ENCODE measurements at places on chromosomes 16 and 17.

DNA sequence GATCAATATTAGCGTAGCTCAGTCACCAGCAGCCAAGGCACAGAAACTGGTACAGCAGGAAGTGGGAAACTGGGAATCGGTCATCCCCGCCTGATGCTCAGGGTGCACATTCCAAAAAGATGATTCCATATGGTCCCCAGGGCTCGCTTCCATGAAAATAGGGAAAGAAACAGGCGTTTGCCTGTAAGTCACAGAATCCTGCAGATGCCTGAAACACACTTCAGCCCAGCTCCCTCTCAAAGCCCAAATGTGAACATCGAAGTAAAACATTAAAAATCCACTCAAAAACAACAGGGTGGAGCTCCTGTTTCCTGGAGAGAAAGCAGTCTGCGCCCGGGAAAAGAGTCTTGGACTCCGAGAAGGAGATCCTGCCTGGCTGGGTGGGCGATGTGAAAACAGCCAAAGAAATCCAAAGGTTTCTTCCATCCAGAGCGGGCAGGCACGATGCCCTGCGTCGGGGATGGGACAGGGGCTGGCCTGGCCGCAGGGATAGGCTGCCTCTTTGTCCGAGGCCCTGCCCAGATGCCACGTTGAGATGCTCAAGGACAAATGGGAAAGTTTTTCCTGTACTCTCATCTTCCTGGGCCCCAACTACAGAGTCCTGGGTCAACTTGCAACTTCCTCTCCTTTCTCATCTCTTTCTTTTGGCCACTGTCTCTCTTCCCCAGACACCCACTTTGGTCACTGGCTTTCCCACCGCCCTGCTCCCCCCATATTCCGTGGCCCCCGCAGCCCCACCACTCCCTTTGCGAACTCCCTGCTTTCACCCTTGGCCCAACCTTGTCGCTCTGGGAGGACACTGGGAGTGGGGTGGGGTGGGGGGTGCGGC is 743 bp downstream of the WIPI1 start:
- DNase-seq: no peak

- DNase-seq: peak; percentile 86
Observed at GRCh38 chr16:85479972-85480726, 133.0 kb upstream of the GSE1 start.

- DNase-seq: no peak
Observed at GRCh38 chr16:65116216-65116615, 5.6 kb downstream of the CDH11 start.

GRCh38 chr16:27365142-27366089 is 36.6 kb upstream of the IL21R start:
- no peak for DNase-seq

DNA sequence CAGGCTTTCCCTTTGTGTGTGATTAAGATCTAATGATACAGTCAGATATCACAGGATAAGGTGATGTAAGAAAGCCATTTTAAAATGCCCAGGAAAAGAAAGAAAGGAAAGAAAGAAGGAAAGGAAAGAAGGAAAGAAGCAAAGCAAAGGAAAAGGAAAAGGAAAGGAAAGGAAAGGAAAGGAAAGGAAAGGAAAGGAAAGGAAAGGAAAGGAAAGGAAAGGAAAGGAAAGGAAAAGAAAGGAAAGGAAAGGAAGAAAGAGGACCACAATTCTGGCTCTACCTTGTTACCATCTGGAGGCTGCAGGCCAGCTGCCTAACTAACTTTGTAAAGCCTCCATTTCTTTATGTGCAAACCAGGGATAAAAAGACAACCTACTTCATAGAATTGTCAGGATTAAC is 131.6 kb downstream of the DYNLRB2 start:
- DNase-seq: no peak

DNA sequence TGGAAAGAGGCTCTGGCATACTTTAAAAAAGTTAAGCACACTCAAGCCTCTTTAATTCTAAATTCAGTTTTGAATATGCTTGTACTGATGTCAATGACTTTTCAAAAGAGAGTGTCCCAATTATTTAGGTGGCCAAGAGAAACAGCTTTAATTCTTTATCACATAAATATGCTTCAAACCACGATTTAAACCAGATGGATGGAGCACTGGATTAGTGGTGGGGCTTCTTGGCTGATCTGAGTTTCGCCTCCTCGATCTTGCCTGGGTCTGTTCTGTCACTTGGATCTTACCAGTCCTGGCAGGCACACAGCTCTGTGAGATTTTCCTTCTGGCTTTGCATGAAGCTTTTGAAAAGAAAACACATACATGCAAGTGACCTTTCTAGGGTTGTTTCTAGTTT is 467.8 kb downstream of the MAF start:
- DNase-seq: no peak

- DNase-seq: no peak
Observed at GRCh38 chr16:7651803-7652570, 319.3 kb downstream of the RBFOX1 start.

- no peak for DNase-seq
Observed at GRCh38 chr17:71963351-71963750, 157.5 kb upstream of the SOX9 start.

GRCh38 chr17:30243002-30243401 is 7.5 kb upstream of the SLC6A4 start:
- no peak for DNase-seq

Data from GM12892 (cell line).